Neural crest cell (in vitro differentiated cells): ENCODE measurements at places on chromosomes 13 and 19. TPM values are rescaled to one million over a fixed set of nuclear protein-coding genes. Genes with fewer than 3 reads are reported as not detected.

- DNase-seq = peak; percentile 55
- H3K4me1 ChIP-seq = peaks cover 25% of the 10 kb centered on the region
Measured at GRCh38 chr19:47239610-47240296, 8.8 kb upstream of the BBC3 start.

DNA sequence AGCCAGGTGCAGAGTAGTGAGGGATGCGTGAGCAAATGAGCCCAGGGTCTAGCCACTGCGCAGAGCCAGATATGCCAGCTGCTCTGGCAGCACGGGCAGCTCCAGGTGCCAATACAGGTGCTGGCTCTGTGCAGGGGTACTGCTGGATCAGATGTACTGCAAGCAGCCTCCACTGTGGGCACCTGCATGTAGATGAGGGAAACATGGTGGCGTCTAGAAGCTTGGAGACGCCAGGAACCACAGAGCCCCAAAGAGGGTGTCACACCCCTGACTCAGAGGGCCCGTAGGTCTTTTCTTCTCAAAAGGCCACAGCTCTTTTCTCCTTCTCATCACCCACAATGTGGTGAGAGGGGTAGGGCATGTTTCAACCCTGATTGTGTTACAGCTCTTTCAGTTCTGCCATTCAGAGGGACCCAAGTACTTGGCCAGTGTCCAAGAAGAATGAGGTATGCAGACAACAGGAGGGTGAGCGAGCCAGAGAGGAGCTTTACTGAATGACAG lies 244.4 kb upstream of the SLITRK1 start:
- no peak overlapping the region for H3K4me3 ChIP-seq
- no peaks in the 10 kb centered on the region for H3K27me3 ChIP-seq
- no peak overlapping the region for H3K27ac ChIP-seq
- H3K36me3 ChIP-seq = no peaks in the 10 kb centered on the region
- no peak for DNase-seq

The TJP3 gene
- not detected in 2 replicates for total RNA-seq

The LAIR1 gene
- total RNA-seq = not detected in 2 replicates

The ZNF850 gene
- total RNA-seq = 13.5 and 16.7 TPM in 2 replicates

GRCh38 chr19:48258350-48258749 lies 2.6 kb upstream of the CARD8 start:
- H3K4me3 ChIP-seq = peak overlapping the region; percentile 42
- H3K27ac ChIP-seq = no peak overlapping the region
- no peak for DNase-seq
- peaks cover 2% of the 10 kb centered on the region for H3K36me3 ChIP-seq
- H3K27me3 ChIP-seq = peaks cover 6% of the 10 kb centered on the region

The CACNG7 gene
- total RNA-seq = 25.3 and 26.4 TPM in 2 replicates

GRCh38 chr19:55536951-55537740 lies at the start of gene SBK2:
TSS of gene SBK2 (minus strand) at chr19:55537133. CDS start at chr19:55536294, 839 bp downstream.
- no peaks in the 10 kb centered on the region for H3K27me3 ChIP-seq
- peak; percentile 48 for DNase-seq
- no peaks in the 10 kb centered on the region for H3K36me3 ChIP-seq
- no peaks in the 10 kb centered on the region for H3K4me1 ChIP-seq
- H3K27ac ChIP-seq = no peak within 1 kb of the TSS

- H3K27me3 ChIP-seq = peaks cover 43% of the 10 kb centered on the region
- H3K4me1 ChIP-seq = no peaks in the 10 kb centered on the region
- H3K36me3 ChIP-seq = no peaks in the 10 kb centered on the region
- no peak for DNase-seq
- no peak overlapping the region for H3K4me3 ChIP-seq
Measured at GRCh38 chr19:3338541-3339181, 27.7 kb upstream of the NFIC start.

GRCh38 chr19:12669270-12670158 lies 2.9 kb downstream of the WDR83 start:
- H3K4me1 ChIP-seq = peaks cover 50% of the 10 kb centered on the region
- DNase-seq = peak; percentile 67
- H3K36me3 ChIP-seq = peaks cover 6% of the 10 kb centered on the region

DNA sequence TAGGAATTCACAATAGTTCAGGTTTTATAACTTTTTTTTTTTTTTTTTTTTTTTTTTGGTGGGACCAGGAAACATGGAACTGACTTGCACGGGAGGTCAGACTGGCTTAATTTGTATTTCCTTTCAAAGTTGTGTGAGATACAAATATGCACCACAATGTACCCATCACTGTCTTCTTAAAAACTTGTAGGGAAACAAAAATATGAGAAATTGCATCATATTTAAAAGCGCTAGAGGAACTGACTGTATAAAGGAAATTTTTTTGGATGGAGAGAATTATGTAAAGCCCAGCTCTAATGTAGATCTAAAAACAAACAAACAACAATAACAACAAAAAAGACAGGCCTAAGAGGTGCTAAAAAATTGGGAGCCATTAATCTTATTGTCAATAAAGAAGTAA lies 246.5 kb downstream of the DCT start:
- peaks cover 4% of the 10 kb centered on the region for H3K36me3 ChIP-seq
- H3K4me3 ChIP-seq = no peak overlapping the region
- H3K27ac ChIP-seq = no peak overlapping the region
- peaks cover 10% of the 10 kb centered on the region for H3K4me1 ChIP-seq

- H3K27me3 ChIP-seq = no peaks in the 10 kb centered on the region
- H3K27ac ChIP-seq = peak overlapping the region; percentile 54
- no peak overlapping the region for H3K4me3 ChIP-seq
- H3K36me3 ChIP-seq = peaks cover 5% of the 10 kb centered on the region
- no peak for DNase-seq
Measured at GRCh38 chr13:24097064-24097463, 63.5 kb upstream of the SPATA13 start.

GRCh38 chr19:15294561-15294990 lies 37.8 kb downstream of the BRD4 start:
- H3K4me3 ChIP-seq = no peak overlapping the region
- H3K27me3 ChIP-seq = no peaks in the 10 kb centered on the region
- H3K27ac ChIP-seq = no peak overlapping the region
- peaks cover 68% of the 10 kb centered on the region for H3K4me1 ChIP-seq

The CNFN gene
- 2.2 and 3.6 TPM in 2 replicates for total RNA-seq

- H3K27ac ChIP-seq = no peak overlapping the region
- no peak for DNase-seq
- H3K4me3 ChIP-seq = no peak overlapping the region
- H3K4me1 ChIP-seq = no peaks in the 10 kb centered on the region
- peaks cover 59% of the 10 kb centered on the region for H3K27me3 ChIP-seq
Measured at GRCh38 chr19:7665076-7665475, 3.8 kb upstream of the RETN start.

DNA sequence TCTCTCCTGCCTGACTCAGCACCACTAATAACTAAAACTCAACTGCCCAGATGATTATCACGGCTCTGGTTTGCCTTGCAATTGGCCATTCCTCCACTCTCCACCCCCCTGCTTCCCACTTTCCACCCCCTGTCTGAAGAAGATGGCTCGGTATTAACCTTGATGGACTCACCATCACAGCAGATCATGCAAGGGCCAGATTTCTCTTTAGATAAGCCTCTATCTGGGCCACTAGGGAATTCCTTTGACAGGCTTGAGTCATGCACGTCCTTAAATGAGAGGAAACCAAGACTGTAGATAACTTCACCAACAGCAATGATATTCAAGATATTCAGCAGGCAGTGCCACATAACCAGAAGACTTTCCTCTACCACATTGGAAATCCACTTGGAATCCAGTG lies 131.1 kb upstream of the NBEA start:
- H3K4me1 ChIP-seq = peaks cover 7% of the 10 kb centered on the region
- peaks cover 6% of the 10 kb centered on the region for H3K36me3 ChIP-seq
- no peak for DNase-seq
- no peak overlapping the region for H3K27ac ChIP-seq
- no peaks in the 10 kb centered on the region for H3K27me3 ChIP-seq
- H3K4me3 ChIP-seq = no peak overlapping the region

DNA sequence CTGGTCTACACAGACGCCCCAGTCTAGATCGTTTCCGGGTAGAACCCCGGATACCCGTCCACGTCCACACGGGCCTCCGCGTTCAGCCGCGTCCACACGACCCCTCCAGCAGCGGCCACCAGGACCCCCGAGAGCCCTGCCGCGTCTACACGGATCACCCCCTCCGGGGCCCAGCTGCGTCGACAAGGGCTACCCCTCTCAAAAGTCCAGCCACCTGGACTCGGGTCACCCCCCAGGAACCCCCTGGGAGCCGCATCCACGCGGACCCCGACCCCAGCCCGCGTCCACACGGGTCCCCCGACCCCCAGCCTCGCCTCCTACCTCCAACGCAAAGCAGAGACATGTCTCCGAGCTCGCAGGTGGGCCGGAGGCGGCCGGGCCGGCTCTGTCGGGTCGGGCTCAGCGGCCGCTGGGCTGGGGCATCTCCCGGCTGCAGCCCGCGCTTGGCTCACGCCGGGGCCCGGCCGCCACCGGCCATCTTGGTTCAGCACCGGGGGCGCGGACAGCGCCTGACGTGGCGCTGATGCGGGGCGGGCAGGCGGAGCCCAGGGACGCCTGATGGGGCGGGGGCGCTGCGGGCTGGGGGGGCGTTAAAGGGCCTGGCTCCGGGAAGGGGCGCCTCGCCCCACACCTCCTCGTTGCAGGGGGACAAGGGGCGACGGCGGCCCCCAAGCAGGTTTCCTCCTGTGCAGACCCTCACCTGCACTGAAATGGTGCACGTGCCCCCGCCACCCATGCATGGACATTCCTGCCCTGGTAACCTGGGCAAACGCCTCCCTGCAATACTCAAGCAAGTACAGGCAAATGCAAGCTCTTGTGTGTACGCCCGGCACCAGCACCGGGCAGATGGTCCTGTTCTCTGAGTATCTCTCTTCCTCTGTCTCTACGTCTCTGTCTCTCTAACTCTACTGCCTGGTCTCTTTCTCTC lies at the start of gene UNC13A:
Gene UNC13A, minus strand, starts transcription at position 498 of the 928 bp plus-strand sequence. Its CDS starts 155 bp downstream, at position 343.
- H3K27me3 ChIP-seq = peaks cover 60% of the 10 kb centered on the region
- no peaks in the 10 kb centered on the region for H3K36me3 ChIP-seq
- peak; percentile 78 for DNase-seq
- peak within 1 kb of the TSS; percentile 88 for H3K4me3 ChIP-seq
- no peak within 1 kb of the TSS for H3K27ac ChIP-seq

GRCh38 chr19:4911314-4911713 lies 2.0 kb downstream of the UHRF1 start:
- peaks cover 54% of the 10 kb centered on the region for H3K4me1 ChIP-seq
- no peak for DNase-seq
- peak overlapping the region; percentile 98 for H3K27ac ChIP-seq
- H3K27me3 ChIP-seq = no peaks in the 10 kb centered on the region
